ENCODE measurements at places on chromosomes 4 and X. TPM values are rescaled to one million over a fixed set of nuclear protein-coding genes. Genes with fewer than 3 reads are reported as not detected.
A peak's percentile ranks its signal among the peaks of the same experiment; 100 is the strongest.

Gene NIPAL1
- total RNA-seq = 2.3 TPM

Gene IL15
- total RNA-seq = 1.0 TPM

Gene MAGEC1
- not detected for total RNA-seq

Gene TENM3
- total RNA-seq = 4.3 TPM

- DNase-seq = no peak
Observed at GRCh38 chrX:20001588-20001987, 10.7 kb upstream of the BCLAF3 start.

DNA sequence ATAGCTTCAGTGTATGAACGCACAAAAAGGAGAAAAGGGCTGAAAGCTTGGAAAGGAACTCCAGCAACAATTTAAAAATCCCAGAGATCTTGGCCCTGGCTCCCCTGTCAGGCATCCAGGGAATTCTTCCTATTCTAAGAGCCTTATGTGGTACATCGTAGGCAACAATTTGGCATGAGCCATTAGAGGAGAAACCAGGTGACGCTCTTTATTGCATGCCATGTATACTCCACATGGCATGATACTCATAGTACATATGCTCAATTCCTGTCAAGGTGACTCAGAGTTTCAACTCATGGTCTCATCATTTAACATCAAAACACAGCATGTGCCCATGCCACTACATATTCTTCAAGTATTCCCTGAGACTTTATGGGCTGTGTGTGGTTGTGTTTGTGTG, 191.3 kb downstream of the OR13H1 start:
- DNase-seq = no peak

DNA sequence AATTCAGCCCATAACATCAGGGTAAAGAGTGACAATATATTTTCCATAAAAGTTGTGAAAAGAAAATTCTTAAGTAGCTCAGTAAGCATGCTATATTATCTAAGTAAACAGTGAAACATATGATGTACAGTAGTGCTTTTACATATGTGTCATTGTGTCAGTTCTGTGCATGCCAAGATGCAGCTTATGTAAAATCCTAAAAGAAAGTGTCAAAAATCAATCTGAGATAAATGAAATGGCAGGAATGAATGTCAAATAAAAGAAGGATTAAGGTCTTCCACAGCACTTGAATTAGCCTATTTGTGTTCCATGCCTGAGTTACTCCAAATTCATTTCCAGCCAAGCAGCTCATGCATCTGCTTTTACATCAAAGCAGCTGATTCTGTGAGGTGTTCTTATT, 452.7 kb upstream of the HS3ST1 start:
- no peak for DNase-seq

GRCh38 chr4:99276417-99276816, 14.4 kb downstream of the ADH1A start:
- no peak for DNase-seq

GRCh38 chr4:109609431-109609830, 49.4 kb downstream of the MCUB start:
- no peak for DNase-seq

GRCh38 chrX:119062750-119063374, 9.9 kb upstream of the CT47C1 start:
- DNase-seq = no peak

GRCh38 chr4:7218686-7219085, 26.3 kb downstream of the SORCS2 start:
- DNase-seq = no peak

DNA sequence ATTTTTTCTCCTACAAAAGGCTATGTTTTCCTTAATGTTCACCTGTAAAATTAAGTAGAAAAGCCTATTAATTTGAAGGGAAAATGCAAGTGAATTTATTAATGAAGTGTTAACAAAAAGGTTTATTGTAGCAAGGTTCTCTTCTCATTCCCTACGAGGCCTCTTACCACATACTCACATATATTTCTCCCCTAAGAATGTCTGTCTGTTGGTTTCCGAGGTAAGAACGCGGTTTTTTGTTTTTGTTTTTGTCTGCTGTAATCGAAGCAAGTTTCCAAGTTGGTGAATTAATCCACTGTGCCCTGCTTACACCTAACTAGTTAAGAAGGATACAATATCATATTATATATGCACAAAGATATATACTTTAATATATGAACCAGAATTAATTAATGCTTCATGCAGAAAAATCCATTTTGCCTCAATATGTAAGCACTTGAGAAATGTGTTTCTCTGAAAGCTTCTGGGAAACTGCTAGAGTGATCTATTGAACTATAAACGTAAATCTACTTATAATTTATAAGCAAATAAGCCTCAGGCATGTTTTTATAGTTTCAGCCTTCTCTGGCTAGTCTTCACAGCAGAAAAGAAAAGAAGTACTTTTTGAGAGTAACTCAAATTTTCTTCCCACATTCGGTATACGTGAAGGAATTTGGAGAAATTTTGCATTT, 120.8 kb downstream of the EGF start:
- DNase-seq = no peak

DNA sequence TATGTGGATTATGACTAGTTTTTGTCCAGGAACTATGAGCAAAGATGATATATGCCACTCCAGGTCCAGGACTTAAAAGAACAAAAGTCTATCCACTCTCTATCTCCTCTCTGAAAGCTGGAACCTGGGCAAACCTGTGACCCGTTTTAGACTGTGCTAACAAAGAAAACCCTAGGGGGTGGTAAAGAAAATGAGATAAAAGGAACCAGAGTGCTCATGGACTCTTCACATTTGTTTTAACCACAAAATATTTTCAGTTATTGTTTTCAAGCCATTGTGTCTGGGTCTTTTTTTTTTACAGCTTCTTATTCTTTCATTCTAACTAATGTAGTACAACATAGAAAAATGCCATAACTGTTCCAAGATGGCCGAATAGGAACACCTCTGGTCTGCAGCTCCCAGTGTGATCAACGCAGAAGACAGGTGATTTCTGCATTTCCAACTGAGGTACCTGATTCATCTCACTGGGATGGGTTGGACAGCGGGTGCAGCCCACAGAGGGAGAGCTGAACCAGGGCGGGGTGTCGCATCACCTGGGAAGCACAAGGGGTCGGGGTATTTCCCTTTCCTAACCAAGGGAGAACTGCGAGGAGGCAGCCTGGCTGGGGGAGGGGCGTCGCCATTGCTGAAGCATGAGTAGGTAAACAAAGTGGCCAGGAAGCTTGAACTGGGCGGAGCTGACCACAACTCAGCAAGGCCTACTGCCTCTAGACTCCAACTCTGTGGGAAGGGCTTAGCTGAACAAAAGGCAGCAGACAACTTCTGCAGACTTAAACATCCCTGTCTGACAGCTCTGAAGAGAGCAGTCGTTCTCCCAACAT, 45.1 kb downstream of the CHM start:
- DNase-seq = peak; percentile 54

- DNase-seq = no peak
Observed at GRCh38 chrX:11282043-11282442, 11.2 kb upstream of the AMELX start.

- DNase-seq = no peak
Observed at GRCh38 chr4:94974773-94975172, 217.0 kb downstream of the BMPR1B start.
